Breast epithelium (tissue), 4 donors: ENCODE measurements at places on chromosomes 2 and 18.

DNA sequence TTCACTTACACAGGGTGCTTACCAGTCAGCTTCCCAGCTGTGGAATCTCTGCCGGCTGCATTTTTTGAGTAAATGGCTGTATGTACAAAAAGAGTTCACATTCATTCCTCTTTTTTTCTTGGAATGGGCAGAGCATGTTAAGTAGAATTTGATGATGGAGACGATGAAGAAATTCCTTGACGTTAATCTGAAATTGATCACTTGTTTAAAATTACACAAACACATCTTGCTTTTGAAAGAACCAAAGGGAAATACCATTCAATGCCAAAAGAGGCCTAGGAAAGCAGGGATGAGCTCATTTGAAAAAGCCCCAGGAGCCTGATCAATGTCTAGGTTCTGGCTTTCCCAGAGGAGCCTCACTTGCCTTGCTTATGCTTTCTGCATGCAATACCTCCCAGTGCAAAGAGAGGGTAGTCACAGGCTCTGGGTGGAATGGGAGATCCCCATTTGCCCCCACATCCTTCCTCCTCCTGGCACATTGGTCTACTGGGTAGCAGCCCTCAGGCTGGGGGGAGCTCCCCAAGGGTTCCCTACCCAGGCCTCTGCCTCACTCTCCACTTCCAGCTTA lies 12.3 kb upstream of the SMAD7 start:
- no peak for DNase-seq

DNA sequence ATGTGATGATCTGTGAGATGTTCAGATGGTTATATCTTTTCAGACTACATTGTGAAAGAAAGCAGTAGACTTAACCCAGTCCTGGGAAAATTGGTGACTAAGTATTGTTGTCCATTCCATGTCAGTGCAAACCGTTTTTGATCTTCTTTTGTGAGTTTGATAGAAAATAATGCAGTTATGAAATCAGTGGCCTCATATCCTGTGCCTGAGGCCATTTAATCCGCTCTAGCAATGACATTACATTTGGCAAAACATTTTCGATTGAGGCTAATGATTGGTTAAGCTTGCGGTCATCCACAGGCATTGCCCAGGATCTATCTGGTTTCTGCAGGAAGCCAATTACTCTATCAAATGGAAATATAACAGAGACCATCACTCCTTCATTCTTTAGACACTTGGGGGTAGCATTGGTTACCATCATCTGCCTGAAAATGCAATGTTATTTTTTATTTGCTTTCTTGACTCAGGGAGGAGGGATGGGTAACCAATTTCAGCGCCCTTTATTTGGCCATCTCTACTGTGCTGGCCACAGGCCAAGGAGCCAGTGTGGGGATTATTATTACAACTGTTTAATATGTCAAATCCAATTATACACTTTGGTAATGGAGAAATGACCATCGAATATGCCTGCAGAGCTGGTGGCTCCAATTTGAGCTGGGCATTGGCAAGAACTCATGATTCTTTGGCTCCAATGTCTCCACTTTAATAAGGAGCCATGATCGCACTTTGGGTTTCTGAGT lies 33.6 kb downstream of the TRIB2 start:
- DNase-seq = no peak

DNA sequence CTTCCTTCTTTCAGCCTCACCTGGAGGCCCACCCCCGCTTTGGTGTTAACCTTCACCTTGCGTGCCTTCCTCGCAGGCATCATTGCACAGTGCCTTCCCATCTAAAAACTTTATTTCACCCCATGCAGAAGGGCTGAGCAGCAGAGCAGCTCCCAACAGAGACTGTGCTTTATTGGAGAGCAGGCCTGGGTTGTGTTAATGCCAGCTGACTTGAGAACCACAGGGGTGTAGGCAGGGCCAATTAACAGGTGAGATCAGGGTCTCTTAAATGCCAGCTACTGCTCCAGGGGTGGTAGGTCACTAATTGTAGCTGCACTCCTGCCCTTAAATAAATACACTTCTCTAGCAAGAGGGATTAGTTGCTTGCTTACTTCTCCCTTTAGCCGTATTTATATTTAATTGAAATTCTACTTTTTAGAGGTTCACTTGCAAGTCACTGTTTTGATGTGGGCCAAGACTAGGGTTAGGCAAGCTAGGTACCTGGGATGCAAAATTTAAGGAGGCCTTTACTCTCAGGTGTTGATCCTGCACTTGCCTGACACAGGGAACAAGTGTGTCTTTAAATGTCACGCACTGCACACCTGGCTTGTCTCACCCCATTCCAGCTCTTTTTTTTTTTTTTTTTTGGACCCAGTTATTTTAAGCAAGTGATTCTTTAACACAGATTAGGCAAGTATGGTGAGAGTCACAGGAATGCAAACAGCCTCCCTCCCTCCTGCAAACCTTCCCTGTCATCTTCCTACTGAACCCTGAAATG lies 54.5 kb downstream of the LYPD1 start:
- no peak for DNase-seq

- DNase-seq = no peak
Observed at GRCh38 chr2:45182667-45183295, 173.5 kb upstream of the SIX2 start.

GRCh38 chr18:36516726-36517125 lies 219.2 kb downstream of the FHOD3 start:
- no peak for DNase-seq

- DNase-seq = no peak
Observed at GRCh38 chr2:157257312-157258252, at the start of gene GALNT5. TSS of gene GALNT5 (plus strand) at chr2:157257705. CDS start at chr2:157258083, 378 bp downstream.

- no peak for DNase-seq
Observed at GRCh38 chr2:156470975-156471583, 34.9 kb downstream of the GPD2 start.

GRCh38 chr2:135154962-135155361 lies 102.9 kb downstream of the RAB3GAP1 start:
- DNase-seq = no peak

DNA sequence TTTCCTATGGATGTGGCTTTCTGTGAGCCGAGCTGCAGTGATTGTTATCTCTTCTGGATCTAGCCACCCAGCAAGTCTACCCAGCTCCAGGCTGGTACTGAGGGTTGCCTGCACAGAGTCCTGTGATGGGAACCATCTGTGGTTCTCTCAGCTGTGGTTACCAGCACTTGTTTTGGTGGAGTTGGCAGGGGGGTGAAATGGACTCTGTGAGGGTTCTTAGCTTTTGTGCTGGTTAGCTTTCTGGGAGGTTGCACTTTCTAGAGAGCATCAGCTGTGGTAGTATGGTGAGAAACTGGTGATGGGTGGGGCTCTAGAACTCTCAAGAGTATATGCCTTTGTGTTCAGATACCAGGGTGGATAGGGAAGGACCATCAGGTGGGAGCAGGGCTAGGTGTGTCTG lies 45.4 kb upstream of the MYL1 start:
- DNase-seq = no peak

DNA sequence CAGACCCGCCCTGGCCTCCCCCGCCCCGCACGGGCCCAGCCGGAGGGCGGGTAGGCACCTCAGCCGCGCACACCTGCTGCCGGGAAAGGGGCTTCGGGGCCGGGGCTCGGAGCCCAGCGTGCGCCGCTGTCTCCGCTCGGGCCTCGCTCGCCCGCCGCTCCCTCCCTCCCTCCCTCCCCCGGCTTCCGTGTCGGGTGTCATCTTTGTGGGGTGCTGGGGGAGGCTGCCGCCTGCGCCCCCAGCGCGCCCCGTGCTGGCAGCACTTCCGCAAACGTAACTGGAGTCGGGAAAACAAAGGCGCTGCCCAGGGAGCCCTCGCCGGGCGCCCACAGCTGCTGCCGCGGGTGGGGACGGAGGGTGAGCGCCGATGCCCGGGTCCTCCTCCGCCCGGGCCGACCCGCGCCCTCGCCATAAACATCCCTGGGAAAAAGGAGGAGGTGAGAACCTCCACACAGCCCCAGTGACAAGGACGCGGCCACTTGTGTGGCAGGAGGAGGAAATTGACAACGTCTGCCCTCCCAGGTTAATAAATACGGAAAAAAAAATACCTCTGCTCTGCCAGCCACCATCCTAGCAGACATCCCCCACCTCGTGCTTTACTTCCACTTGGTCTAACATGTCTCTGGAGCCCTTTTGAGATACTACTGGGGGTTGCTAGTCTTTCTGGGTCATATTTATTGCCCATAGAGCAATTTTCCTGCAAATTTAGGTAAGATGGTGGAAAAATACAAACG lies 550 bp downstream of the MFSD6 start:
- DNase-seq = peak; percentile 56

GRCh38 chr2:120701499-120701898 lies 34.2 kb upstream of the GLI2 start:
- DNase-seq = no peak

GRCh38 chr2:231612109-231612455 lies 19.4 kb downstream of the TEX44 start:
- DNase-seq = peak; percentile 71

- DNase-seq = no peak
Observed at GRCh38 chr2:143476336-143477087, 347.3 kb downstream of the ARHGAP15 start.

DNA sequence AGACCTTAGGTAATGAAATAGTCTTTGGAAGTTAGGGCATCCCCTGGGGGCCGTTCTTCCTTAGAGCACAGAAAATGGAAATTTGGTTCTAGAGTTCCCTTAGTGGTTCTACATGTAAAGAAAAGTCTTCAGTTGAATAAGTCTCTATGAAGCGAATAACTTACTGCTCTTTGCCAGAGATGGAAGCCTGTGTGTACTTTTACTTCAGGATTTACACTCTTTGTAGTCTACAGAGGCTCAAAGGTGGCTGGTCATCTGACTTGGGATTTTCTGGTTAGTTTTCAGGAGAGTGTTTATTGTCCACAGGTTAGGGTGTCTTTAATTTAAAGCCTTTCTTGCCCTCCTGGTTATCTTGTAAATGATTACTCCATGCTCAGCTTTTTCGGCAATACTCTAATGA lies 210.6 kb downstream of the ZNF521 start:
- DNase-seq = no peak

DNA sequence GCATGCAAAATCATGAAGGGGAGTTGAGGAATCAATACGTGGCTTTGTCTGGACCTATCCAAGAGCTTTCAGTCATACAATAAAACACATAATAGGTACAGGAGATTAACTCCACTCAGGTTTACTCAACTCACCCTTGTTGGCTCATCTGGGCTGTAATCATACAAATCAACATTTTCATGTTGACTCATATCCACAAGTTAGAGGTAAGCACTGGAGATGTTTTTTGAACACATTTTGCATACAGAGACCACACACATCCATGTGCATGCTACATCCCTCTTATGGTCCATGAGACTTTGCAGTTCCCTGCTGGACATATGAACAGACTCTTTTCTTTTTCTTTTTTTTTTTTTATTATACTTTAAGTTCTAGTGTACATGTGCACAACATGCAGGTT lies 336.9 kb upstream of the PIK3C3 start:
- no peak for DNase-seq
